ENCODE measurements at places on chromosomes 3 and 15.
A peak's percentile ranks its signal among the peaks of the same experiment; 100 is the strongest.

GRCh38 chr3:143826296-143826695, 22.0 kb downstream of the SLC9A9 start:
- no peak for DNase-seq

- no peak for DNase-seq
Measured at GRCh38 chr15:77843546-77843945, 210.8 kb upstream of the LINGO1 start.

DNA sequence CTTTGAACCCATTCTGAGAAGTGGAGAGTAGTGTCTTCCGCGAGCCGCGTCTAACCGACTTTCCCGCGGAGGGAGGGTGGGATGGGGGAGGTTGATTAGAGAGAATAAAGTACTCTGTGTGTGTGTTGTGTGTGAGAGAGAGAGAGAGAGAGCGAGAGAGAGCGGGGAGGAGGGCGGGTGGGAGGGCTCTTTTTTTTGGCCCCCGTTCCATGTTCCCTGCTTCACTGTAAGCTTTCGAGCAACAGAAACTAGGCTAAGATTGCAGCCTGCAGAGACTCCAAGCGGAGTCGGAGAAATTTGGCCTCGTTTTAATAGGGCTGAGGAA, 1.6 kb upstream of the MEIS2 start:
- DNase-seq = no peak

DNA sequence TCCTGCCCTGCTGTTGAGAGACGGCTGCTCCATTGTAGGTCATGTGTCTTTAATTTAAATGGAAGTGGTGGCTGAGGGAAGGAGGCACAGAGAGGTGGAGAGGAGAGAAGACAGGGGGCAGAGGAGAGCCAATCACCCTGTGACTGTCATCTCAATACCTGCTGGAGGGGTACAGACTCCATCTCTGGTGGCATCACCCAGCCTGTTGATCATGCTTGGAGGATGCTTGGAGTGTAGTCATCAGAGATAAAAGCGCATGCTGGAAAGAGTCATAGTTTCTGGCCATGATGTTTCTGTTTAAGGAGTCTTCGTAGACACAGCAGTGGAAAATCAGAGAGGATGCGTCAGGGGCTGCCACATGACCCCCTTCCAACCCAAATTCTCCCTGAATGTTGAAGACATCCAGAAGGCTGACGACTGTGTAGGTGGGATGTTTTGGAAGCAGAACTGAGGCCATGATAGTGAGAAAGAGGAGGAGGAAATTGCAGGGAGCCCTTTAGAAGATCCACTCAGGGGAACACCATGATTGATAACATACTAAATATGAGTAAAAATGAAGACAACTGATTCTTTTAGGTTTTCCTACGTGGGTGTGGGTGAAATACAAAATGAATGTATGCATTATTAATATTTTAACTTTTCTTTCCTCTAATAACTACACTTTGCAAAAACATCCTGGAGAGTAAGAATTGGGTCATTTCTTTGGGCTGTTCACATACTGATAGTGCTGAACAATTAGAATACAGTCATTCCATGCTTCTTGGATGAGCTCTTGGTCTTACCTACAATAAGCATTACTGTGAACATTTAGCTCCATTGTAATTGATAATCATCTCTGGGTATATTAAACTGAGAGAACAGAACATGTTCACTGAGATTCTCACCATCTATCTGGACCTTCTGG, 210.6 kb upstream of the ATP10A start:
- no peak for DNase-seq

DNA sequence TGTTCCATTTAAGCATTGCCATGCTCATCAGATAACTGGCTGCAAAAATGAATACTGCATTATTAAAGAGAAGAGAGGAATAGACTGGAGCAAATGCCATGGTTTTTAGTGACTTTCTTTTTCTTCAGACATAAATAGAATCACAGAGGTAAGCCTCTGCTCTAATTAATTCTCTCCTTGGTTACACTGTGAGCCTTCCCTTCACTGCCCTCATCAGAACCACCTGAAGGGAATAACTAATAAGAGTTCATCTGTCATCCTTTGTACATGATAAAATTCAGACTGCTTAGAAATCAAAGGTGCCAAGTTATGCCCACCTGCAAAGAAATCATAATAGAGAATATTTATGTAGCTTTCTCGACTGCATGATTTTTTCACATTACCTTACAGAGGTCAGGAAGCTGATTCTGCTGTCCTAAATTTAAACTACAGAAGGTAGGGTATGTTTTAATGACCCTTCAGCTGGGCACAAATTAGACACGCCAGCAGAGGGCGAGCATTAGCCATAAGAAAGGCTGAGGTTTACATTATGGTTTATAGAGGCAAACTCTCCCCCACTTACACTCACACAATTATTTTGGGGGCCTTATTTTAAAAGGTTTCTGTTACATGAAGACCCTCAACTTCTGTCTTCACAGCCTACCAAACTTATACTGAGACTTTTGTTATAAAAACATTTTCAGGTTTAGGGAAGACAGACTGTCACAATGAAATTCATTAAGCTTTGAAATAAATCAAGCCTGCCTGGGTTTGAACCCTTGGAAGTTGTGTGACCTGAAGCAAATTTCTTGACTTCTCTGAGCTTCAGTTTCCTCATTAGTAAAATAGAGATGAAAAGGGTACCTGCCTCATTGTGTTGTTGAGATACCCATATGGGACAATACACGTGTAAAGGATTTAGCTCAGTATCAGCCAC, 15.3 kb upstream of the UNC13C start:
- DNase-seq = peak; percentile 20

DNA sequence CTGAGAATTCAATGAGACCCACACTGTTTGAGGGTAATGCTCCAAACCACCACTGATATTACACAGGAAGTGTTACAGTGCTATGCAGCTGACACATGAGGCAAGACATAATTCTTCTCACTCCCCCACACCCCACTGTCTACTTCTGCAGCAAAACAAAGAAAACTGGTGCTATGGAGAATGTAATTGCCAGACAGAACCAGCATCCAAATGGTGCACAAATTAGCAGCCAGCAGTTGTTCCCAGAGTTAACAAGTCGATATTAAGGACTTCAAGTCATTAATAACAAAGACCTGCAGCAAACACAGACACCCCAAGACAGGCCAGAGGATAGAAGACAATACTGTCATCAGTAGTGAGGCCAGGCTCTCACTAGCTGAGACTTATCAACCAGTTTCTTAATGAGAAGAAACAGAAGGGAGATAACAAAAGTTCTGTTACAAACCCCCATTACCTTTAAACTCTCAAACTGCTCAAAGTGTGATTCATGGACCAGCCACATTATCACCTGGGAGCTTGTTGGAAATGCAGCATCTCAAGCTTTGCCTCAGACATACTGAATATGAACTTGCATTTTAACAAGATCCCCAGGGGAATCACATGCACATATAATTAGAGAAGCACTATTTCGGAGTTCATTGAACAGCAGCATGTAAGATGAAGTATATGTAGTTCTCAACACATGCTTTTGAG, 58.7 kb upstream of the FNDC3B start:
- no peak for DNase-seq

GRCh38 chr3:177057768-177058167, 139.5 kb downstream of the TBL1XR1 start:
- DNase-seq = no peak

DNA sequence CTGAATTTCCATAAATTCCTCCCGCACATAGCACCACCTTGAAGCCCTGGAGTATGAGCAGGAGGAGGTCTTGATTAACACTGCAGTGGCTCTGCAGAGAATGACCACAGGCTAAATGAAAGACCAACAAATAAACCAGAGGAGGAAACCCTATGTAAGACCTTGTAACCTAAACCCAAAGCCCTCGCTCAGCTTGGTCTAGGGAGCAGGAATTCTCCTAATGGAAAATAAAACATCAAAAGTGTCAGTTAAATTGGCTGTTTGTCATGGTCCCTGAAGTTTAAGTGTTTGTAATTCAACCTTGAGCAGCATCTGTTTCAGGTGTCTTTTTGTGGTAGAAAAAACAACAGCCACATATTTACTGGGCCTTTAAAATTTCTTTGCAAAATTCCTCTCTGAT, 9.2 kb upstream of the UBE2Q2 start:
- no peak for DNase-seq

DNA sequence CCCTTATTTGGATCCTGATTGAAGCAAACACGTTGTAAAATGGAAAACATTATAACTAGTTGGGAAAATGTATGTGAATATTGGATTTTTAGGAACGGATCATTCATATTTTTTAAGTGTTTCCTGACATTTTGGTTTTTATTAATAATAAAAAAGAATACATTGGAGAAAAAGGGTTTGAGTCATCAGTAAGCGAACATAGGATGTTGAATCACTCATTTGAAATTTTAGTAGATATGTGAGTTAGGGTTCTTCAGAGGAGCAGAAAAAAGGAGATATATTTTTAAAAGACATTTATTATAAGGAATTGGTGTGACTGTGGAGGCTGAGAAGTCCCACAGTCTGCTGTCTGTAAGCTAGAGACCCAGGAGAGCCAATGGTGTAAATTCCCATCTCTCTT, 258.5 kb downstream of the PTPRG start:
- no peak for DNase-seq

DNA sequence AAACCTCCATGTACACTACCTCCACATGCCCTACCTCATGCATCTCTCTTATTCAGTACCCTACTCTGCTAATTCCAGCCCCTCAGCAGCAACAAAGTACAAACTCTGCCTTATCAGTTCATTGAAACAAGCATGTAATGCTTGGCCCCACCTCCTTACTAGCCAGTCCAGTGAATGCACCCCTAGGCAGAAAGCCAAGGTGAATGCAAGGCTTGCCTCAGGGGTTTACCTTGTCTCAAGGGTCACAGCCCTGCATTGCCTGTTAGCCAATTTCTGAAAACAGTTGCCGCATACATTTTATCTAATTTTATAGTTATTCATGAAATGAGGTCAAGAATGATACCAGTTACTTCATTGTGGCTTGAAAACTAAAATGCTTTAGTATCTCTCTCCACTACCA, 576.4 kb downstream of the FHIT start:
- no peak for DNase-seq

- DNase-seq = no peak
Measured at GRCh38 chr15:51768018-51768417, 16.6 kb downstream of the TMOD2 start.

DNA sequence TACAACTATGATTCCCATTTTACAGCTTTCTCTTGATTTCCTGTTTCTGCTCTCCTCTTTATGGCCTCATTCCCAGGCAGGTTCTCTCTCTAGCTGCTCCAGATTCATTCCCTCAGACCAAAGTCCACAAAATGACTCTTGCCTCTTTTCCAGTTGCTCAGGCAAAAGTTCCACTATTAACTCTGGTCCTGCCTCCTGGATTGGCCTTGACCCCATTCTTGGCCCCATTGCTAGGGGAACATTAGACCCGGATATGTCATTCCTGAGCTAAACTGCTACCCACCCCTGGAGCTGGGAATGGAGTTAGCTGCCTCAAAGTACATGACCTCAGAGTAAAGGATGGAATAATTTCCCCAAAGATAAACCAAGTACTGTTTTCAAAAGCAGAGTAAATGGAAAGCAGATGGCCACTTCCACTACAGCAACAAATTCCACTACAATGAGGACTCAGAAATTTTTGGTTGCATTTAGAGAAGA, 73.0 kb upstream of the GAP43 start:
- no peak for DNase-seq

DNA sequence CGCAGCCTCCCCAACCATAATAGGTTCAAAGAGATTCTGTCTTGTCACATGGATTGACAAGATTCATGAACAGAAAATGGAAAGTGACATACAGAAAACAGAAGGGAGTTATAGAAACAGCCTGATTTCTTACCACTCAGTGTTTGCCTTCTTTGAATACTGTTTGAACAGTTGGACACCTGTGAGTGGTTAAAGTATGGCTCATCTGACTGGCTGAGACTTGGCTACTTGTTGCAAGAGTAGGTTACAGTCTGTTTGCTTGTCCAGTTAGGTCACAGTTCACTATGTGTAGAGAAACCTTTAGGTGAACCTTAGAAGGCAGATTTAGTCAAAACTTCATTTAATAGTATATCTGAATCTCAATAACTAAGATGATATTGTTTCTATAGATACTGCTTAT, 1003.9 kb upstream of the EPHA6 start:
- DNase-seq = no peak

- DNase-seq = no peak
Measured at GRCh38 chr3:25479727-25480010, 51.6 kb downstream of the RARB start.

DNA sequence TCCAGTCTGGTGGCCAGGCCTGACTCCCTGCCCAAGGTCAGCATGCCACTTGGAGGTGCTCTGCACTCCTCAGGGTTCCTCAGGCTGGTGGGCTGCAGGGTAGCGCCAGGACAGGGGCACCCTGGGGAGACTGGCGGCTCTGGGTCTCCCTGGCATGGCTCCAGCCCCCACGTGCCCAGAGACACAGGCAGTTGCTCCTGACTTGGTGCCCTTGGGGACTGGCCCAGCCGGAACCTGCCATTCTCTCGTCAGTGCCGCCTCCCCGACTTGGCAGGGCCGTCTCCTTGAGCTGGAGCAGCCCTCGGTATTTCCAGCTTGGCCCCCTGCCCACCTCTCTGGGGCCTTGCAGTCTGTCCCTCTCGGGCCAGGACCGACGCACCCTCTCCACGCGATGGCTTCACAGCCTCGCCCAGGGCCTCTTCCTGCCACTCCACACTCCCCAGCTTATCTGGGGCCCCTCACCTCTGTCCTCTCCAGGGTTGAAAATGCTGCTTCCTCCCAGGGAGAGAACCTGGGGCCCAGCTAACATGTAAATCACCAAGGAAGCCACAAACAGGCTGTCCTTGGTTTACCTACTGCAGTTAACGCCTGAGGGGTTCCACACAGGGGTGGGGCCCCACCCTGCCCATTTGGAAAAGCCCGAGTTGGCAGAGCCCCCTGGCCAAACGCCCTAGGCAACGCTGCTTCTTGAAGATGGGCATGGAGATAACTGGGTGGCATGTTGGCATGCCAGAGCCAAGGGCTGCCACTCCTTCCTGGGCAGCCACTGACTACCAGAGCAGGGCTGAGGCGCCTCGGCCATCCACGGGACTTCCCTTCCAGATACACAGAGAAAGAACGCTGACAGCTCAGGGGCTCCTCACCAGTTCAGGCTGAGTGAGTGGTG, 61.4 kb downstream of the SMAD6 start:
- no peak for DNase-seq

DNA sequence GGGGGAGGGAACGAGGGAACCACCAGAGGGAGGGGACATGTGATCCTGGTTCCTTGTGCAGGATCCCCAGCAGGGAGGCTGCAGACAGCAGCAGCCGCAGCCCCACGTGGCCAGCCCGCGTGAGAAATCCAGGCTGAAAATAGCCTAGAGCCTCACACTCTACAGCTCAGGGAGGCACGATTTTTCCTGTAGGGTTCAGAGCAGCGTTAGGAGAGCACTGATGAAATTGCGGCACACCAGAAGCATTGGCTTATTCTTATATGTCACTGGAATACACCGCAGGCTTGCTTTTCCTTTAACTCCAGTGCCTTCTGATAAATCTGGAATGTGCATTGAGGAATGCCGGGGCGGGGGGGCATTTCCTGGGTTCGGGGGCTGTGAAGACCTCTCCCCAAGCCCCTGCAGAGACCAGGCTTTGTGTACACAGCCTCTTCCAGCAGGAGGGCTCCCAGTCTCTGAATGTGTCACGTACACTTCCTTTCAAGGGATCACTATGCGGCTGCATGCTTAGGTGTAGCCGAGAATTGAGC, 193.0 kb downstream of the ATP10A start:
- DNase-seq = no peak

Data from SW480 (cell line).